Forelimb muscle (tissue), 1 donor: ENCODE measurements at places on chromosomes 12 and 14. TPM values are rescaled to one million over a fixed set of nuclear protein-coding genes. Genes with fewer than 3 reads are reported as not detected.

GRCh38 chr14:61280526-61281185 lies 482 bp downstream of the TMEM30B start:
- DNase-seq = no peak

- DNase-seq = no peak
Observed at GRCh38 chr14:96962337-96962736, 165.2 kb downstream of the VRK1 start.

GRCh38 chr14:100381395-100382105 lies 58.4 kb downstream of the SLC25A47 start:
- DNase-seq = no peak

DNA sequence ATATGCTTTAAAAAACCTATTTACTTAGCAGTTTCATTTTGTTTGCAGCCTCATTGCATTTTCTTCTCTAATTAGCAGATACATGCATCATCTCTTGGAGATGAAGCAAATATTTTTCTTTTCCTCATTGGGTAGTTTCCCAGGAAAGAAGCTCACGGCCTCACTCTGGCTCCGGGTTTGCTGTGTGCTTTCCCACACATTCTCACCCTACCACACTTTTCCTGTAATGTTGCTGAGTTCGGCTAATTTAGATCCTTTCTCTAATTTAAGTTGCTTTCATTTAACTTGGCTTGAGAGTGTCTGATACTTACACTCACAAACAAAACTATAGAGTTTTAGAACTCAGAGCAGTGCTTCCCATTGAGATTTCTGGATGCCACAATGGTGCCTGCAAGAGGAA lies 928.2 kb downstream of the NRXN3 start:
- DNase-seq = no peak

GRCh38 chr14:30427846-30428245 lies 131.1 kb upstream of the G2E3 start:
- DNase-seq = no peak

- no peak for DNase-seq
Observed at GRCh38 chr12:104565606-104566243, 109.0 kb downstream of the CHST11 start.

GRCh38 chr12:47896633-47897032 lies 8.2 kb downstream of the VDR start:
- no peak for DNase-seq

DNA sequence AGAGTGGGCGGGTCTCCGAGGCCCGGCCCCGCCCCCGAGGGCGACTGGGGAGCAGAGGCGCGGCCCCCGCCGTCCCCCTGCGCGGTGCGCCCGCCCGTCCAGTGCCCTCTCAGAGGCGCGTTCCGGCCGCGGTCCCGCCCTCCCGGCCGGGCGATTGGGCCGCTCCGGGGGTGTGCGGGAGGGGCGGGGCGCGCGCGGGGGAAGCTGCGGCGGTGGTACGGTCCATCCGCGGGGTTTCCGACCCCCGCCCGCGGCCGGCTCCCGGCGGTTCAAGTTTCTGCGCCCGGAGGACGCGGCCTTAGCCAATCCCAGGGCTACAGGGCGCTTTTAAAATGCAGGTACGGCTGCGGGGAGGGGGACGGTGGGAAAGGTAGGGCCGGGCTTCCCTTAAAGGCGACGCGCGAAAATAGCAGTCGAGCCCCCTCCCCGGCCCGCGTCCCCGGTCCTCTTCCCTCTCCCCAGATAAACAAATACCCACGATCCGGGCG lies 315 bp upstream of the CCDC85C start:
- DNase-seq = peak; percentile 72

- DNase-seq = no peak
Observed at GRCh38 chr12:77439749-77440148, 374.4 kb upstream of the E2F7 start.

GRCh38 chr12:64082866-64083268 lies 139.2 kb downstream of the KICS2 start:
- DNase-seq = no peak

- DNase-seq = no peak
Observed at GRCh38 chr12:124397807-124398577, 103.1 kb downstream of the RFLNA start.

DNA sequence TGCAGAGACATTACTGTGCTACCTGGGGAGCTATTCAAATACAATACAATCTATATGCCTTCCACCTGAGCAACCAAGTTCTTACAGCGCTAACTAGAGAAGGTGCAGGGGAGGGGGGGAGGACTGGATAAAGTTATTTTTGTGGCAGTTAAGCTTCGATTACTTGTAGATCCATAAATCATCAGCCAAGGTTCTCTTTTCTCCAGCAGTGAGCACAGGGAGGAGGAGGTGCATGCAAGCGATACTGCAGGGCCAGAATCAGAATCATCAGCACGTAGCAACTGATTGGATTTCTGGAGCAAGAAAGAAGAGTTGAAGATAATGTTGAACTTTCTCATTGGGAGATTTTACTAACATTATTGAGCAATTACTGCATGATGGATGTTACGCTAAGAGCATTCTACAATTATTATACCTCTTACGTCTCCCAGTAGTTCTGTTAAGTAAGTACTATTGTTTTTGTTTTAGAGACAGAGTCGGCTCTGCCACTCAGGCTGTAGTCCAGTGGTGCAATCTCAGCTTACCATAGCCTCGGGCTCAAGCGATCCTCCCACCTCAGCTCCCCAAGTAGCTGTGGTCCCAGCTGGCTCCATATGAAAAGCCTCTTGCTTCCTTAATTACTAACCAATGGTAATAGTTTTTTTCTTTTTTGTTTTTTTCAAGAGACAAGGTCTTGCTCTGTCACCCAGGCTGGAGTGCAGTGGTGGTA lies 74.6 kb upstream of the EEA1 start:
- DNase-seq = no peak

DNA sequence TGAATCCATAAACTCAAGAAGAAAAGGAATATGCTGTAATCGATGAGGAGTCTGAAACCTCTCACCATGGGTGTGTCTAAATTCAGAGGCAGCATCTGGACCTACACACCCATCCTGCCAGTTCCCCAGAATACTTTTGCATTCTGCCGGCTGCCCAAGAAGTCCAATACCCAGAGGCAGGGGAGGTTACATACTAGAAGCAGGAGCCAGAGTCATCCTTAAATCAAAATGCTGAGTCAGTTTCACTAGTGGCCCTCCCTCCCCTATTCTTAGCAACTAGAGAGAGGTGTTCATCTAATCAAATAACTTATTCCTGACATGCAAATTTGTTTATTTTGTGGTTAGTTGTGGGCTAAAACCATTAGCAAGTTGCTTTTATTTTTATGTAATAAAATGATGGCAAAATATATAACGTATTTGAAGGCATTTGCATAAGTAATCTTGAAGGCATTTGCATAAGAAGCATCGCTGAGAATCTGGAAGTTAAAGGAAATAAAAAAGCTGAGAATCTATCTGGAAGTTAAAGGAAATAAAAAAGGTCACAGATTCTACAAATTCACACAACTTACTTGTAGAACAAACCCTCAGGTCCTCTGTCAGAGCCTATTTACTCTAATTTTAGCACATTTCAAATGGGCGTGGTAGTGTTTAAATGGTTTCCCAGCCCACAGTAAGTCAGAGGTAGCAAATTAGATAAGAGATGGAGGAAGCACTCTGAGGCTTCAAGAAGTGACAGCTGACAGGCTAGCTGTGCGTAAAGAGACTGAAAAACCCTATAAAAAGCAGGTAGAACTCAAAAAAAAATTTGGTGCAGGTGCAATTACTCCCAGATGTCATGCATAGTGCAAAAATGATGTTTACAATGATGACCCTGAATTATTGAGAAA lies 7.8 kb downstream of the BHLHE41 start:
- no peak for DNase-seq

GRCh38 chr14:22188318-22188717 lies 400.7 kb downstream of the DAD1 start:
- DNase-seq = no peak

DNA sequence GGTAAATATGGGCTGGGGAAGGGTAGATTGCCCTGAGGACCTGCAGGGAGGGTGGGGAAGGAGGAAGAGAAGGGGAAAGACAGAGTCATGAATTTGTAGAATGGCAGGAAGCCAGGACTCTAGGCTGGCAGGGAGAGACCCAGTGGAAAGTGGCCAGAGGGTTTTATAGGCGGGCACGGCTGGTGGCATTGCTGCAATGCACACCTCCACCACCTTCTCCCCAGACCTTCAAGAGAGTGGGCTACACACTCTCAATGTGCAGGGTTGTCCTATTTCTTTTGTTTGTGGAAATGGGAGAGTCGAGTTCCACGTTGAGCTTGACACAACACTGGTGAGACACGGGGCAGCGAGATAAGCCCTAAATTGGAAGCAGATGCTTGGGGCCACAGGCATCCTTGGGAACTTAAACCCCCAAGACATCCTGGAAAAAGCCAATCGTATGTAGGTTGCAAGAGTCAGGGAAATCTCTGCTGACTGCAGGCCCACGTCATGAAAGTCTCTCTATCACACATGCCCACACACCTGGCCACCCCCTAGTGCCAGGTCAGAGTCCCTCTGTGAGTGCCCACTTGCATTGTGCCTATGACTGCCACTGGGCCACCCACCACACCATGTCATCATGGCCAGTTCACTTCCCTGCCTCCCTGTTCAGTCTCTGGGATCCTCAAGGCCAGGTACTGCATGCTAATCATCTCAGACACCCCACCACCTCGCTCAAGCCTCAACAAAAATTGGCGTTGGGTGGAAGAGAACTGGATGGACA lies 38.0 kb upstream of the BDKRB2 start:
- no peak for DNase-seq

DNA sequence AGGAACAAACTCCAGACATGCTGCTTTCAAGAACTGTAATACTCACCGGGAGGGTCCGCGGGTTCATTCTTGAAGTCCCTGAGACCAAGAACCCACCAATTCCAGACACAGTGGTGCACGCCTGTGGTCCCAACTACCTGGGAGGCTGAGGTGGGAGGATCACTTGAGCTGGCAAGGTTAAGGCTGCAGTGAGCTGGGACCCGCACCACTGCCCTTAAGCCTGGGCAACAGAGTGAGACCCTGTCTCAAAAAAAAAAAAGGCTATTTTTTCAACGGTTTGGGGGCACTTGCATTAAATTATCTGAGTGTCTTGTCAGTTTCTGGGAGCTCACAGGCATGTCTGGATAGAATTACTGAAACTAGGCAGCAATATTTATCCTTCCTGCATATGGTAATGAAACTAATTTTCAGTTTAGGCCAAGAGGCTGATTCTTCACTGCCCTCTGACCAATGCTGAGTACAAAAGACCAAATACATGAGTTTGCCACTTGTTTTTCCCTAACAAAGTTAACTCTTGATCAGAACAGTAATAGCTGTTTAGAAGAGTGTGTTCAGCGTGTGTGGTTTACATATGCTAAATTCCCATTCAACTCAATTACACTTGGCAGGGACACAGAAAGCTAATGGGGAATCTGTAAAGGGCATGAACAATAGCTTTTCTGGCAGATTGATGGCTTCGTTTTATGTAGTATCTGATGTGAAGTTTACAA lies 65.8 kb upstream of the RASSF3 start:
- DNase-seq = no peak

DNA sequence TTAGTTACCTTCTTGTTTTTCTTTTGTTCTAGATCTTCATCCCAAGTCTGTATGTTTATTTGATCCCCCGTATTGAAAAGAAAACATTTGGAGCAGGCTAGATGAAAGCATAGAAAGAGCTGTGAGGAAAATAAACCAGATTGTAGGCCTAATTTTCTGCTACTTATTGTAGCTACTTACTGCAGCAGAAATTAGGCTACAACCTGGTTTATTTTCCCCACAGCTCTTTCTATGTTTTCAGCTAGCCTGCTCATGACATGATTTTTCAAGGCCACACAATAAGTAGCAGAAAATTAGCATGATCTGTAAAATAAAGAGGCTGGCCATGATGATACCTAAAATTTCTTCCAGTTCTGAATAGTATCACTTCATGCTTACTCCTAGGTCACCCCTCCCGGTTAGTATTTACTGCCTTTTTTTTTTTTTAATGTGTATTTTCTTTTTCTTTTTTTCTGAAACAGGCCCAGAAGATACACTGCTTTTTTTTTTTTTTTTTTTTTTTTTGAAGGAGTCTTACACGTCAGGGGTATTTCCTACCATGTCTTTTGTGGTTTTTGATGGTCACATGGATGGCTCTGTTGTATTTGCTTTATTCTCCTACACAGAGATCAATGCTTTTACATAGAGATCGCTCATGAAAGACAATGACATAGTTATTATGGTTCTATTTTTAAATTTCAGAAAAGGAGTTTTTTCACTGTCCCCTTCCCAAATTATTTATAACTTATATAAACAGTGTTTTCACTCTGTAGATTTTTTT lies 32.3 kb downstream of the BHLHE41 start:
- DNase-seq = no peak

GRCh38 chr12:128606051-128606450 lies 217.7 kb downstream of the SLC15A4 start:
- DNase-seq = no peak

GRCh38 chr12:5396541-5396940 lies 35.4 kb upstream of the NTF3 start:
- no peak for DNase-seq

GRCh38 chr14:99604766-99605298 lies 825 bp upstream of the CCDC85C start:
- DNase-seq = no peak

DNA sequence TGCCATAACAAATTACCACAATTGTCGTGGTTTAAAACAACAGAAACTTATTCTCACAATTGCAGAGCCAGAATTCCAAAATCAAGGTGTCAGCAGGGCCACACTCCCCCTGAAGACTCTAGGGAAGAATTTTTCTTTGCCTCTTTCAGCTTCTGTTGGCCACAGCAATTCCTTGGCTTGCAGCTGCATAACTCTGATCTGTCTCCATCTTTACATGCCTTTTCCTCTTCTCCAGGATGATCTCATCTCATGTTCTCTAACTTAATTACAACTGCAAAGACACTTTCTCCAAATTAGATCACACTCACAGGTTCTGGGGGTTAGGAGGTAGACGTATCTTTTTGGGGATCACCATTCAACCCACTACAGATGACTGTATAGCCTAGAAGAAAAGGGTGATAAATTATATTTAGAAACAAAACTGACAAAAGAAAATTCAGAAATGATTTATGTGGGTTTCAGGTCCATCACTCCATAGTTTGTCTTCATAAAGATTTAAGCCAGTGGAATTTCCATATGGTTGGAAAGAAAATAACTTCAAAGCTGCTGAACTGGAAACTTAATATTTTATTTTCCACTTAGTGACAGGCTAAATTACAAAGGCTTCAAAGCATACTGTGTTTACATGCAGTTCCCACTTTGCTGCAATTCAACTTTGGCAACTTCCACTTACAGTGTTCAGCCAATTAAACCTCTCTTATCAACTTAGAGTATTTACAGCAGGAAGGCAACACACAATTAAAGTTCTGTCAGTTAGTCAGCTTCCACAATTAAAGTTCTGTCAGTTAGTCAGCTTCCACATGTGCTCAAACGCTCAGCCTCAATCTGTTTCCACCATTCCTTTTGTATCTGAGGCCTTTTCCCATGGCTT lies 213.3 kb downstream of the EPS8 start:
- no peak for DNase-seq

The NCOR2 gene
- polyA plus RNA-seq = 105 TPM

The CD27 gene
- 1.5 TPM for polyA plus RNA-seq

The CEBPE gene
- polyA plus RNA-seq = 0.11 TPM

The ADAMTS20 gene
- 0.05 TPM for polyA plus RNA-seq

The RPS6KA5 gene
- polyA plus RNA-seq = 7.4 TPM

The CYP27B1 gene
- polyA plus RNA-seq = 0.86 TPM

The GALNT16 gene
- polyA plus RNA-seq = 24.1 TPM

The SLC10A1 gene
- polyA plus RNA-seq = not detected

The KCNC2 gene
- polyA plus RNA-seq = 0.38 TPM

The BEST3 gene
- polyA plus RNA-seq = 55.5 TPM

The NRXN3 gene
- 0.58 TPM for polyA plus RNA-seq

The ALX1 gene
- polyA plus RNA-seq = not detected

The FAM181A gene
- not detected for polyA plus RNA-seq

The TAS2R9 gene
- not detected for polyA plus RNA-seq

The SCNN1A gene
- polyA plus RNA-seq = not detected
